ENCODE measurements at places on chromosomes 4 and X.

DNA sequence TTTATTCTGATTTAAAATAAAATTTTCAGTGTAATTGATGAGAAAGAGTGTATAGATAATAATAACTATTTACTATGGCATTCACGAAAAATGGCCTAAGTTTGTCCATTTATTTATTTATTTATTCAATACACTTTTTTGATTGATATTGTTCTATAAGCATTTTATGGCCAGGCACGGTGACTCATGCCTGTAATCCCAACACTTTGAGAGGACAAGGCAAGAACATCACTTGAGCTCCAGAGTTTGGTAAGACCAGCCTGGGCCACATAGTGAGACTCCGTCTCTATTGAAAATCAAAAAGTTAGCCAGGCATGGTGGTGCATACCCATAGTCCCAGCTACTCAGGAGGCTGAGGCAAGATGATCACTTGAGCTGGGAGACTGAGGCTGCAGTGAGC lies 25.7 kb downstream of the GASK1B start:
- DNase-seq = no peak

- no peak for DNase-seq
Observed at GRCh38 chr4:76212851-76213414, 691 bp downstream of the SCARB2 start.

DNA sequence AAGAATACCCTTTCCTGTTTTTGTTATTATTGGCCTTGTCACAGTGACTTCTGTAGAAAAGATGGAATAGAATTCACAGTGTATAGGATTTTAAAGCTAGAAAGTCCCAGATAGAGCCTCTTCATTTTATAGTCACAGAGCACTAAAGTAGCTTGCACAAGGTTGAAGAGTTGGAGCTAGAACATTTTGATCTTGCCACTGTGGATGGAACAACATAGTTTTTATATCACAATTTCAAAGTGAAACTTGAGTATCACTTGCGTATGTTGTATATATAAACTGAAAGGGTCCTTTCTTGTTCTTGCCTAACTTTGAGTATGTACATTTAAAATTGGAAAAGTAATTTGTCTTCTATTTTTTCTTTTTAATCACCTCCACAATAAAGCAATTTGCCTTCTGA lies 2.7 kb downstream of the USO1 start:
- DNase-seq = no peak

DNA sequence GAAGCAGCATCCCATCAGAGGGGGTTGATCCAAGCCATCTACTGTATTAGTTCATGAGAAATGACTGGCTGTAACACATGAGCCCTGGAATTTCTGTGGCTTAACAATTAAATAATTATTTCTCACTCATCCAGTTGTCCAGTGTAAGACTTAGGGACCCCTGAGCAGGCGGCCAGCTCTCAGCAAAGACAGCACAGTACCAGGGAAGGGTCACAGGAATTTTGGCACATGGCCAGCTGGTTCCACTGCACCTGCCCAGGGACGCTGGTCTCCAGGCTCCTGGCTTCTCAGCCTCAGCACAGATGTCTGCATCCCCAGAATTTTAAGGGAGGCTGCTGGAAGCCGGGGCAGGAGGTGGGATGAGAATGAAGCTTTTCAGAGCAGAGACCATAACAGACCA lies 93.7 kb upstream of the DHRSX start:
- no peak for DNase-seq

DNA sequence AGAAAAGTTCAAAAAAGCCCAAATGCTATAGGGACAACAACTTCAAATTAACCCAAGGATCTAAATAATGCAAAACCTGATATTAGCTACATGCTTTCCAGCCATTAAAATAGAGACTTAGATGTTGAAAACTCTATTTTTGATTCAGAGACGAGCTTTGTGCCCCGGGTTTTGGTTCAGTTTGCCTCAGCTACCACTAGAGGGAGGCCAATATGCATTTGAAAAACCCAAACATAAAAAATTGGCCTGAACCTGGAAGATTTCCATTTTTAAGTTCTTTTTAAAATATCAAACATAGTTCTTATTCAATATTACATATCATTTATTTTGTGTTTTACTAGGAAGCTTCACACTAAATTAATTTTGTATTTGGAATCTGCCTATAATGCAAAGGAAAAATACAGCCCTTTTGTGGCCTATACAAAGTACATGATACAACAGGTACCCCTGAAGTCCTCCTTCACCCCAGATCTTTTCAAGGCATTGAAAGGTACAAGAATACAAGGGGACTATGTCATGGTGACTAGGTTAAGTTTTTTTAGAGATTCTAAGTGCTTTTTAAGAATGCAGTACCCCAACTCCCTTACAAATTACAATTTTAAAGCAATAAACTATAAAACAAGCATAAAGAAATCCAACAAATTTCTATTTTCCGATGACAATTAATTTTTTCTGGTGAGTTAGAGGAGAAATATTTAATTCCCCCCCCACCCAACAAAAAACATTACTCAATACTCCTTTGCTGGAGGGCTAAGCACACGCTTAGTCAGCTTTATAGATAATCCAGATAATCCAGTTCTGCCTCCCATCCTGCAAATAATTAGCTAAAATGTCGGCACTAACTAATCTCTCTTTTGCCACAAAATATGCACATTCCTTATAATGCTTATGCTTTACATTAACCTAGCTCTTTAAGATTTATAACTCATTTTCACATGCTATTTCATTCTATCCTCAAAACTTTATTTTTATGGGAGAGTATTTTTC lies 97.7 kb upstream of the PTPN13 start:
- DNase-seq = peak; percentile 69

GRCh38 chr4:187550256-187550950 lies 445.2 kb upstream of the ZFP42 start:
- DNase-seq = peak; percentile 53

GRCh38 chr4:123366144-123366748 lies 30.3 kb upstream of the SPRY1 start:
- no peak for DNase-seq

DNA sequence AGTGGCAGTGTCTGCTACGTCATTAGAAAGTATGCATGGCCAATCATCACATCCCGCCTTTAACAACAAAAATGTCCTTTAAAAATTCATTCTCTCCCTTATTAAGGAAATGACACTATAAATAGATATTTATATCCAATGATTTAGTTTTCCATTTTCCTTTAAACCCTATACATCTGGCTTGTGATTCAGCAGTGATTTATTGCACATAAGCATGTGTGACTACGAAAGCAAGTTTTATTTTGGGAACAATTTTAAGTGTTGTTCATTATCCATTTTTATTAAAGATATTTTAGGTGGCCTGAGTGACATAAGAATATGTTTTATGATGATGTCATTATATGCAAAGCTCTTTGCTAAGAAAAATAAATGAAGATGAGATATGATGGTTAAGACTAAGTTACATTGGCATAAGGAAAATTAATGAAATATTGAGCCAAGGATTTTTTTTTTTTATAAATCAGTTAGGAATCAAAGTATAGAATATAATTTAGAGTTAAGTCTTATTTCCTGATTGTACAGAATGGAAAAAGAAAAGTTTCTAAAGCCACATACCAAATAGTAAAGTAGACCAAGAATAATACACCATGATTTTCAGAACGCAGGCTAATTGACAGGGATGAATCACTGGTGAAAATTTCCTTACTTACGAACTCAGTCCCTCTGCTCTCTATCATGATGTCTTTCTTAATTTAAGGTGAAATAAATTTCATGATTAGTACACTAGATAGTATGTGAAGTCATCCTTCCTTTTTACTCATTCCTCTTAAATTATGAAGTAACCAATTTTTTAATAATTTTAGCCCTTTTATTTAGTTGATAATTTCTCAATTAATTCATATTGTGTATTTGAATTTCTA lies 822.4 kb downstream of the FAT4 start:
- no peak for DNase-seq

GRCh38 chrX:108091878-108092291 lies 307 bp downstream of the ATG4A start:
- no peak for DNase-seq

DNA sequence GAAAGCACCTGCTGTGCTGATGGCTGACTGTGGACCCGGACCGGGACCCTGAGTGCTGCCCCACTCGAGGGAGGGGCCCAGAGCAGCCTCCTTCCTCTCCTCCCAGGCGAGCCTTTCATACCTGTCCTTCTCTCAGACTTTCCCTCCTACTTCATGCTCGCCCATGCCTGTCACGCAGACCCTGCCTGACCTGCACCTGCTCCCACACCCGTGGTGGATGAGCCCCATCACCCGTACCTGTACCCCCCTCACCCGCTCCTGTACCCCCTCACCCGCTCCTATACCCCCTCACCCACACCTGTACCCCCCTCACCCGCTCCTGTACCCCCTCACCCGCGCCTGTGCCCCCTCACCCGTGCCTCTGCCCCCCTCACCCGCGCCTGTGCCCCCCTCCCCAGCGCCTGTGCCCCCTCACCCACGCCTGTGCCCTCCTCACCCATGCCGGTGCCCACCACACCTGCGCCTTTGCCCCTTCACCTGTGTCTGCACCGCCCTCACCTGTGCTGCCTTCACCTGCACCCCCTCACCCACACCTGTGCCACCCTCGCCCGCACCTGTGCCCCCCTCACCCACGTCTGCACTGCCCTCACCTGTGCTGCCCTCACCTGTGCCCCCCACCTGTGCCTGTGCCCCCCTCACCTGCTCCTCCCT lies 5.8 kb downstream of the MAEA start:
- no peak for DNase-seq

DNA sequence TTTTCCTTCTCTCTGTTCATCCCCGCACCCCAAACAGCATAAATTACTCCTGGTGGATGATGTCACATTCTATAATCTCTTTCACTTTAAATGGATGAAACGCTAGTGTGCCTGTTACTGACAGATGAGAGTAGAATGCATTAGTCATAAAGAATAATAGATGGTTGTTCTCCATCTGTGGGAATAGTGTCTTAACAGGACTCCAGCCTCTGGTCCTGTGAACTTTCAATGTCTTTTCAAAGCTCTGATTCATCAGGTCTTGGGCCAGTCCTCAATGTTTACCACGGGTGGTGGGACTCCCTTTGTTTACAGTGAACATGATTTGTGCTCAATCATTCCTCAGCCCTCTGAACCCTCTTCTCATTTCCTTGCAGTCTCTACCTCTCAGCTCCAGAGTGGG lies 182.6 kb downstream of the GABRB1 start:
- DNase-seq = peak; percentile 93

DNA sequence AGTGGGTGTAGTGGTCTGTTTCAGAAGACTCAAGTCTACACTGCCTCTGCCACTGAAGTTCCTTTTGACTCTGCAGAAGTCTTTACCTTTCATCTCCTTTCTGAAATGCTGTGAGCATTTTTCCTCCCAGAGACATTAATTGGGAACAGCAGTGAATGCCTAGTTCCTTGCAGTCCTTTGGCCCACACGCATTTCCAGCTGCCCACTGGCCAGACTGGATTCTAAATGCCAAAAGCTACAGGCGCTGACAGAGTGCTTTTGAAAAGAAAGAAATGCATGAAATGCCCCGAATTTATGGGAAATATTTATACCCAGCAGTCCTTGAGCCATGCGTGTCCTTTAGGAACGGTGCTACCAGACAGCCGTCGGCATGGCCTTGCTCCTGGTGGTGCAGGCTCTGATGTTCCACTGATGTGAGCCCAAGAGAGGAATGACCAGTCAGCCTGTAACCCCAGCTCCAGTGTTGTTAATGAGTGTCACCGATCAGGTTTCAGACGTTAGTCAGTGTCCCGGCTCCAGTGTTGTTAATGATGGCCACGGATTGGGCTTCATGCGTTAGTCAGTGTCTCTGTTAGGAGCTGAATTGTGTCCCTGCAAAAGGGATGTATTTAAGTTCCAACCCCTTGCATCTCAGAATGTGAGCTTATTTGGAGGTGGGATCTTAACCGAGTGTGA lies 132.6 kb downstream of the TBL1X start:
- peak; percentile 45 for DNase-seq

DNA sequence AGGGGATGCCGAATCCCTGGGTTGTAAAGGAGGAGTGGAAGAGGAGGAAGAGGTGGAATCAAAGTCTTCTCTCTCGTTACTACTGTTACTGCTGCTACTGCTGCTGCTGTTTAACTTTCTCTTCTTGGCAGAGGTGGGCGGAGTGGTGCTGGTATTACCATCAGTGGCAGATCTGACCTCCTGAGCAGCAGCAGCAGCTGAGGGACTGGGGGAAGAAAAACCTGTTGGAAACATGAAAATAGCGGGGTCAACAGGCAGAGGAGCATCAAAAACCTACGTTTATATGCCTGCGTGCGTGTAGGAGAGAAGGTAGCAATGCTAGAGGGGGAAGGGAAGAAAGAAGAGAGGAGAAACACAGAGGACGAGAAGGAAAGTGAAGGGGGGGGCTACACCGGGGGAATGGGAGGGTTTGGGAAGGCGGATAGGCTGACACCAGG lies 339 bp downstream of the CUL4B start:
- peak; percentile 34 for DNase-seq

GRCh38 chr4:102500696-102501446 lies at the start of gene NFKB1:
Gene NFKB1, plus strand, starts transcription at chr4:102501359. Its CDS starts 24,160 bp downstream, at chr4:102525519.
- peak; percentile 80 for DNase-seq

DNA sequence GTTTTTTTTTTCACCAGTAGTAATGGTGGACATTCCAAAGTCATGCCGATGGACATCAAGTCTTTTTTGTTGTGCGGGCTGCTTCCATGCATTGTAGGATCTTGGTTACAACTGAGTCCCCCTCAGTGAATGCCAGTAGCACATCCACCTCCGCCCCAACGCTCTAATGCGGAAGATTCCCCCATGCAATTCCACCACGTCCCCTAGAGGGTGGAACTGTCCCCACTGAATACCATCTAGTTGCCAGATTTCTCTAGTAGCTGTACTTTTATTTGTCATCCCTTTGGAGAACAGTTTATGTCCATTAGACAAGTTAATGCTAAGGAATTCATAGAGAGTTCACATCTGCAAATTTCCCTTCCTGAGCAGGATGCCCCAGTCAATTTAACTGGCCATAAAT lies 6.7 kb downstream of the SHISA3 start:
- DNase-seq = no peak

DNA sequence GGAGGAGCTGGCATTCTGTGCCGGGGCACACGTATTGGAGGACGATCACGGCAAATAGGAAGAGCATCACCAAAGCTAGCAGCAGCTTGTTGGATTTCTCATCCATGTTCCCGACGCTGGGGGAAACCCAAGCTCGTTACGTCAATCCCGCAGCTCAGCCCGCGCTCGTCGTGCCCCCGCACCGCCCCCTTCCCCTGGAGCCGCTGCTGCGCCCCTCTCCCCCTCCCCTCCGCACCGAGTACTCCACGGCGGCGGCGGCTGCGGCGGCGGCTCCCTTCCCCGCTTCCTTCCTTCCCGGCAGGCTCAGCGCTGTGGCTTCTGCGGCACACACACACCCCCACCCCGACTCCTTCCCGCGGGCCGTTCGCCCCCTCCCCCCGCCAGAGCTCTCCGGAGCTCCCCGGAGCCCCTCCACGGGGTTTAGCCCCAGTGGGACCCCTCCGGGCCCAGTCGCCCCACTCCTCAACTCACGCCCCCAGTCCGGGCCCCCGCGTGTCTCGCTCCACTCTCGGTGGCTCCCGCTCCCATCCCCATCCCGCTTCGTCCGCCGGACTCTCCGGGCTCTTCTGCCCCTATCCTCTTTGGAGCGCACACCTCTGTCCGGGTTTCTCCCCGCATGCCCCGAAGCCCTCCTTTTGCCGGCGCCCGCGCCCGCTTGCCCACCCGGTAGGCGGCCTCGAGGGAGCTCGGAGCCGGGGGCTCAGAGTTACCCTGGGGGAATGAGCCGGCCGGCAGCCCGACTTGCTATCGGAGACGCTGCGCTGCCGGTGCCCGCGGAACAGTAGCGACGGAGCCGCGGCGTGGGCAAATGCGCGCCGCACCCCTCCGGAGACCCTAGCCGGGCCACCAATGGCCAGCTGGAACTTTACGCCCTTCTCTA lies 978 bp downstream of the HS6ST2 start:
- peak; percentile 9 for DNase-seq

GRCh38 chr4:24867766-24868296 lies 45.0 kb downstream of the CCDC149 start:
- no peak for DNase-seq
